ENCODE measurements at places on chromosomes 11 and 22.

- DNase-seq: no peak
These were observed 3.6 kb downstream of the RTN4RL2 start for GRCh38 chr11:57463671-57464538.

GRCh38 chr22:49951986-49952896 lies 8.3 kb upstream of the PIM3 start:
- no peak for DNase-seq

- no peak for DNase-seq
These were observed 16.5 kb upstream of the PRR5 start for GRCh38 chr22:44685384-44686056.

DNA sequence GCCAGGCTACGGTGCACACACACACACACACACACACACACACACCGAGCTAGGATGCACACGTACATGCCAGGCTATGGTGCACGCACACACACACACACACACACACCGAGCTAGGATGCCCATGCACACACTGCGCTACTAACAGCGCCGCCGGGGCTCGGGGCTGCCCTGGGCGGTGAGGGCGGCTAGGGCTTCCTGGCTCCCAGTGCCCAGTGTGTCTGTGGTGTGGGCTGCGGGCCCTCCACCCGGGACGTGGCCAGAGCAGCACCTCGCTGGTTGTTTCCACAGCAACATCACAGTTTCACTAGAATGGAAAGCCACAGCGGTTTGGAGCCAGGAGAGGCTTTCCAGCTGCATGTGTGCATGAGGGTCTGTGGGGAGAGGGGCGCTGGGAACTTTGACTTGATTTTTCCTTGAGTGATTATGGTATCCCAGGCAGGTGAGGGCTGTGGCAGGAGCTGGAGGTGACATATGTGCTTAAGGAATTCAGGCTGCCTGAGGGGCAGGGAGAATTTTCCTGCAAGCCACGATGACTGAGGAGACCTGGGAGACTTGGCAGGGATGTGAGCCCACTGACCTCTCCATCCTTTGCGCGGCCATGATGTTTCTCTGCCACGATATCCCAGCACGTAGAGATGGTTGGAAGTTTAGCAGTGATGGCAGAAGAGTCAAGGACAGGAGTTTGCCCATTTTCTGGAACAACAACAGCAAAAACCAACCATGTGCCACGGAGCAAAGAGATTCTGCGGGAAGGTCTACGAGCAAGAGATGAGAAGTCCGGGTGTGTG lies 195.9 kb downstream of the SNX19 start:
- DNase-seq: no peak

DNA sequence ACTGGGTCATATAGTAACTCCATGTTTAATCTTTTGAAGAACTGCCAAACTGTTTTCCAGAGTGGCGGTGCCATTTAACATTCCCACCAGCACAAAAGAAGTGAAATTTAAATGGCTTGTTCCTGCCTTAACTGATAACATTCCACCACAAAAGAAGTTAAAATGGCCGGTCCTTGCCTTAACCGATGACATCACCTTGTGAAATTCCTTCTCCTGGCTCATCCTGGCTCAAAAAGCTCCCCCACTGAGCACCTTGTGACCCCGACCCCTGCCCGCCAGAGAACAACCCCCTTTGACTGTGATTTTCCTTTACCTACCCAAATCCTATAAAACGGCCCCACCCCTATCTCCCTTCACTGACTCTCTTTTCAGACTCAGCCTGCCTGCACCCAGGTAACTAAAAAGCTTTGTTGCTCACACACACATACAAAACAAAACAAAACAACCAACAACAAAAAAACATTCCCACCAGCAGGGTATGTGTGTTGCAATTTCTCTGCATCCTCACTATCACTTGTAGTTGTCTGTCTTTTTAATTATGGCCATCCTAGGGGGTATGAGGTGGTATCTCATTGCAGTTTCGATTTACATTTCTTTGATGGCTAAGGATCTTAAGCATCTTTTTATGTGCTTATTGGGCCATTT lies 109.0 kb downstream of the FAR1 start:
- DNase-seq: no peak

DNA sequence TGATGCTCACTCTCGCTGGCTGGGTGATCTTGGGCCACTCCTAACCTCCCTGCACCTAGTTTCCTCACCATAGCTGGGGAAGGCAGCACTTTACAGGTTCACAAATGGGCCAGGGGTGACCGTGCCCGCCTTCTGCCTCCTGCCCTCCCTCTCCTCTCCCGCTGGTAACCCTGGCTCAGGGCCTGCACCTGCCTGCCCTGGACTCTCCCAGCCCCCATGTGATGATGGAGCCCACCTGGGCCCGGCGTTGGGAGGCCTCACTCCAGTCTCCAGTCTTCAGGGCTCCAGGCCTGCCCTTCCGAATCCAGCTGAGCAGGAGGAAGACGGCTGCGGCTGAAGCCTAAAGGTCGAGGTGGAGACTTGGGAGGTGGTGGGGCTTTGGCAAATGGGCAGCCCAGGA lies 152.9 kb downstream of the CACNA1I start:
- no peak for DNase-seq

- DNase-seq: no peak
These were observed 84.7 kb downstream of the ABTB2 start for GRCh38 chr11:34273099-34273498.

DNA sequence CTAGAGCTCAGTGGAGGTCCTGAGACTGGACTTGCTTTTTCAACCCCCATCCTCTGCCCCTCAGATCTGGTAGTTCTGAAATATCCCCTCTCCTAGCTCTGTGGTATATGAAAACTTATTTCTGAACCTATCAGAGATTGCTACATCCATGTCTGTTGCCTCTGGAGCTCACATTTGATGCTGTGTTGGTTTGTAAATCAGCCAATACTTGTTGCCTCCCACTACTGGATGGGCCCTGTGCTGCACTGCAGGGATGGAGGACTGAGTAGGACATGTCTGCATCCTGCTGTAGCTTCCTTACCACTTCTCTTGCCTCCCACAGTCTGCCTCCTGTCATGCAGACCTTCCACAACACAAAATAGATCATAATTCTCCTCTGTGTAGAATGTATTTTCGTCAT lies 5.2 kb downstream of the OLFML1 start:
- peak; percentile 5 for DNase-seq

GRCh38 chr11:69092263-69092662 lies 43.5 kb downstream of the TPCN2 start:
- DNase-seq: no peak

GRCh38 chr11:128693416-128693712 lies 508 bp upstream of the FLI1 start:
- DNase-seq: peak; percentile 42

- no peak for DNase-seq
These were observed 38.3 kb upstream of the CEP295 start for GRCh38 chr11:93623179-93623578.

DNA sequence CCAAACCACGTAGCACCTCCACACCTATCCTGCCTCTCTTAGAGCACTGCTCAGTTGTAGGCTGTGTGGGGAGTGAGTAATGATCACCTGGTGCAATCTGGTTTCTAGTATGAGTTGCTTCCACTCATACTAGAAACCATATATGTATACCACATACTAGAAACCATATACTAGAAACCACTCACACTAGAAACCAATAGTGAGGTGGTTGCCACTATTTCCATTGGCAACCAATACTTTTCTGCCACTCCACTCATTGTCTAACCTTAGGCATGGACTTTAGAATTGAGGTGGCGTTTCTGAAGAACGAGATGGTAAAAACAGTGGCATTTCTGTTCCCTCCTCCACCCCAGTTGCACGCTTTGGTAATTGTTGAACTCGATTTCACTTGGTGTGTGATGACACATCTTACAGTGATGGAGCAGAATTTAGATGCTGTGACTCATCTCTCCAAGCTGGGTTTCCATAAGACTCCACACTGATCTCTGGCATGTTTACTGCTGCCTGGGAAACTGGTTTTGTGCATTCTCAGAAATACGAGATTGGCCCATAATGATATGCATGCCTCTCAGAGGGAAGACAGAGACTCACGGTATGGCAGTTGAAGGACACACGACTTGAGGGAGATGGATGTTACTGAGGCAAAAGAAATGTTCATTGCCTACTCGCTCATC lies 82.9 kb downstream of the KIRREL3 start:
- peak; percentile 99 for DNase-seq

GRCh38 chr11:90512846-90513245 lies 290.0 kb upstream of the CHORDC1 start:
- no peak for DNase-seq

- DNase-seq: no peak
These were observed 261.9 kb downstream of the CTTN start for GRCh38 chr11:70660059-70660888.

GRCh38 chr11:126676536-126676935 lies 321.1 kb downstream of the ST3GAL4 start:
- DNase-seq: no peak

DNA sequence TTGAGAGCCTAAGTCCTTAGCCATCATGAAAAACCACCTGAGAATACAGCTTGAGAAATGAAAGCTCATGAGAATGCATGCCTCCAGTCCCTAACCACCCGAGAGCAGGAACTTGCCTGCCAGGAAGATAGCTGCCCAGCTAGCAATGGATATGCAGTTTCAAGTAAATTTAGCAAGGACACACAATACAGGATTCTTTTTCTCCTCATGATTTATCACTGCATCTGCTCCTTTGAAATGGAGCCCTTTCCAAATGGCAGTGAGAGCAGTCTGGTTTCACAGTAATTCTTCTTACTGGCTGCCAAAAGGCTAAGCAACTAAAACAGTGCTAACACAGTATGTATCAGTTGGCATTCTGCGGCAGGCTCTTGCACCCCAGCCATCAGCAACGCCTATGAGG lies 109.9 kb downstream of the MICAL3 start:
- DNase-seq: no peak

DNA sequence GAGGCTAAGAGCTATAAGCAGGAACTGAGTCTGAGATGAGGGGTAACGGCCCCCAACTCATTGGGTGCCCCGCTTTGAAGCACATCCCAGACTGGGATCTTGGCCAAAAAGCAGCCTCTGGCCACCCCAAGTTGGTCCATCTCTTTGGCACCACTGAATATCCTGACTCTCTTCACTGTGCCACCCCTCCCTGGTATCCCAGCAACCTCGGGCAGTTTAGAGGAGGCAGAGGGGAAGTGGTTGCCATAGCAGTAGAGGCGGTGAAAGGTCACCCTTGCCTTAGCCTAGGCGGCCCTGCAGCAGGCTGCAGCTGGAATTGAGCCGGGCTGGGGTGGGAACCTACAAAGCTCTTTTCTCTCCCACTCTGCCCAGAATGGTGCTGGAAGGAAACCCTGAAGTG lies 1.1 kb downstream of the PELI3 start:
- DNase-seq: no peak

GRCh38 chr11:129042503-129042902 lies 99.8 kb upstream of the TP53AIP1 start:
- DNase-seq: no peak

DNA sequence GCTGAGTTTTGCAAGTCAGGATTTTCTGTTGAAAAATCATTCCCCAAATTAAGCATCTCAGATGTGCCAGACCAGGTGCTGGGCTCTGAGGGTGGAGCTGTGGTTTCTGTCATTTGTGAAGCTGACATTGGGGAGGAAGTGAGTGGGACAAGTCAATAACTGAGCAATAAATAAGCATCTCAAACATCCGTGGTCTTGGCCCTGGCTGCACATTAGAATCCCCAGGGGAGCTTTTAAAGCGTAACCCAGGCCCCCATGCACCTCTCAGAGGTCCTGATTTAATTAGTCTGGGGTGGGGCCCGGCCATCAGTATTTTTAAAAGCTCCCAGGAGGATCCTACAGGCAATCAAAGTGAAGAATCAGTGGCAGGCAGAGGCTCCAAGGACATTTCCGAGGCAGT lies 420.0 kb downstream of the MN1 start:
- no peak for DNase-seq

DNA sequence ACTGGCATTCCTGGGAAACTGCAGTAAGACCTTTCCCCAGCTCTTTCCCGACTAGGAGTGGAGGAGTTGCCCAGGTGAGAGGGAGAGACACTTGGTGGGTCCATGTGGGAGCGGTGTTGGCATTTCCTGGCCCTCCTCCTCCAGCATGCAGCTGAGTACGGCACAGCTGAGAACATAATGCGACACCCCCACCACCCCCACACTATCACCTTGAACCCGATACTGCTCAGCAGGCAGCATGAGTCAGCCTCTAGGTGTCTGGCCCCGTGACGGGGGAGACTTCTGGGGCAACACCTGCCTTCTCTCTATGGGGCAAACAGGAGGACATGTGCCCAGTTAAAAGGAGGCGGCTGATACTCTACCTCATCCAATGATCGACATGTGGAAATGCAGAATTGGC lies 64.4 kb downstream of the PKNOX2 start:
- no peak for DNase-seq

GRCh38 chr11:75406338-75406777 lies 7.0 kb downstream of the RPS3 start:
- DNase-seq: no peak

GRCh38 chr22:35812600-35812999 lies 94.9 kb downstream of the APOL5 start:
- no peak for DNase-seq

DNA sequence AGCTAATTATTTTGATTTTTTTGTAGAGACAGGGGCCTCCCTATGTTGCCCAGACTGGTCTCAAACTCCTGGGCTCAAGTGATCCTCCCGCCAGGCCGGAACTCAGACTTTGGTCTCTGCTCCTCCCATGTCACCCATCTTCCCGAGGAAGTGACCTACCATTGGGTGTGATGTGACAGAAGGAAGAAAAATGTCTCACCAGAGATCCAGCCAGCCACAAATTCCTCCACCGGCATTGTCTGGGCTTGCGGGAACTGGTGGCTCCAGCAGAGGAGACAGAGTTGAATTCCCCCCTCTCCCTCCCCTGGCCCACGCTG lies 772 bp downstream of the SLC25A45 start:
- DNase-seq: peak; percentile 45

- DNase-seq: no peak
These were observed 72.1 kb upstream of the TENM4 start for GRCh38 chr11:79512706-79513469.

GRCh38 chr11:85934596-85935169 lies 79.5 kb downstream of the CCDC83 start:
- DNase-seq: no peak

- no peak for DNase-seq
These were observed 4.7 kb upstream of the TMPRSS13 start for GRCh38 chr11:117933930-117934329.

GRCh38 chr11:63240098-63240497 lies 3.3 kb downstream of the SLC22A25 start:
- no peak for DNase-seq

DNA sequence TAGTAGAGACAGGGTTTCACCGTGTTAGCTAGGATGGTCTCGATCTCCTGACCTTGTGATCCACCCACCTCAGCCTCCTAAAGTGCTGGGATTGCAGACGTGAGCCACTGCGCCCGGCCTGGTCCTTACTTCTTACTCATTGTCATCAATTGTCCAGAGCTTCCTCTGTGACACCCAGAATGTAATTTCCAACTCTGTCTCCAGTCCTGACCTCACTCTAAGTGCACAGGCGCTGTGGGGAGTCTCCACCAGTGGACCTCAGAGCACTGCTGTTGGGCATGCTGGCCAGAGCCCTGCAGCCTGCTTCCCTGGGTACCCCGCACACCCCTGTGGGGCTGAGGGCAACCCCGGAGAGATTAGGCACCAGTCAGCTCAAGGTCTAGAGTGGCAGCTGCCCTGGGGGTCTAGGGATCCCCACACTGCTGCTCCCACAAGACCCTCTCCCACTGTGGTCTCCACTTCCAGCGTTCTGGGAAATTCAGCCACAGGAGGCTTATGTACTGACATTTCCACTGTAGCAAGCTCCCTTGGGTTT lies 1140.3 kb downstream of the TBC1D22A start:
- DNase-seq: no peak

GRCh38 chr11:132639986-132640385 lies 892.3 kb downstream of the OPCML start:
- no peak for DNase-seq
